ENCODE measurements at places on chromosomes 7 and 10. TPM values are rescaled to one million over a fixed set of nuclear protein-coding genes. Genes with fewer than 3 reads are reported as not detected.

GRCh38 chr10:73634421-73634820, 6.9 kb downstream of the MYOZ1 start:
- no peak for DNase-seq
- no peaks in the 10 kb centered on the region for H3K4me1 ChIP-seq
- H3K4me3 ChIP-seq: no peak overlapping the region
- no peaks in the 10 kb centered on the region for H3K36me3 ChIP-seq
- no peaks in the 10 kb centered on the region for H3K27me3 ChIP-seq

Gene AKR1C2
- 5.4 TPM for total RNA-seq

Gene ASB10
- total RNA-seq: not detected

GRCh38 chr10:61159253-61159652, 215.3 kb upstream of the RHOBTB1 start:
- H3K4me1 ChIP-seq: no peaks in the 10 kb centered on the region
- H3K27ac ChIP-seq: no peak overlapping the region
- no peaks in the 10 kb centered on the region for H3K36me3 ChIP-seq
- H3K27me3 ChIP-seq: no peaks in the 10 kb centered on the region
- no peak overlapping the region for H3K4me3 ChIP-seq

Gene ANXA8L1
- 0.52 TPM for total RNA-seq

Gene EIF5AL1
- total RNA-seq: 0.26 TPM

GRCh38 chr10:15211464-15211979, 43.0 kb upstream of the NMT2 start:
- no peaks in the 10 kb centered on the region for H3K36me3 ChIP-seq
- no peaks in the 10 kb centered on the region for H3K4me1 ChIP-seq
- H3K4me3 ChIP-seq: no peak overlapping the region
- no peaks in the 10 kb centered on the region for H3K27me3 ChIP-seq

Gene ARMS2
- total RNA-seq: not detected

DNA sequence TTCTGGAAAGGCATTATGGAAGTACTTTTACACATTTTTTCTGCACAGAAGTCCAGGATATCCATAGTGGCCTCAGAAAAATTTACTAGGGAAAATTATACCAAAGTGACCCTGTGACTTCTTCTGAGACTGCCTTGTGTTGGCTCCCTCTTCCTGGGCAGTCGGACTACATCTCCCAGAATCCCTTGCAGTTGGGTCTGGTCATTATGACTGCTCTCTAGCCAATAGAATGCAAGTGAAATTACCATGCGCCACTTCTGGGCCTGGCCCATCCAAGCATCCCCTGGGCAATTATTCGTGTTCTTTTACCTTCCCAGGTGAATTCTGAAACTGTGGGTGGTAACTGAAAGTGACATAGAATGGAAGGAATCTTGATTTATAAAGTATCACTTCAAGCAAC, 430.9 kb downstream of the ACTR3B start:
- no peak overlapping the region for H3K4me3 ChIP-seq
- H3K4me1 ChIP-seq: no peaks in the 10 kb centered on the region
- H3K36me3 ChIP-seq: no peaks in the 10 kb centered on the region
- no peaks in the 10 kb centered on the region for H3K27me3 ChIP-seq
- H3K27ac ChIP-seq: no peak overlapping the region

- H3K27me3 ChIP-seq: no peaks in the 10 kb centered on the region
- no peaks in the 10 kb centered on the region for H3K36me3 ChIP-seq
- no peaks in the 10 kb centered on the region for H3K4me1 ChIP-seq
- H3K27ac ChIP-seq: no peak overlapping the region
Measured at GRCh38 chr7:120441850-120442249, 168.9 kb downstream of the KCND2 start.

All from uterus (tissue), 4 donors.